ENCODE measurements at places on chromosomes 6 and 20.

- no peak for DNase-seq
Measured at GRCh38 chr6:166474721-166475565, 92.2 kb upstream of the MPC1 start.

GRCh38 chr6:1027109-1027794, 284.6 kb upstream of the FOXQ1 start:
- peak; percentile 65 for DNase-seq

GRCh38 chr20:38805502-38805957, at the start of gene PPP1R16B:
Gene PPP1R16B, plus strand, starts transcription at chr20:38805697. Its CDS starts 30,229 bp downstream, at chr20:38835926.
- DNase-seq, result peak; percentile 53

GRCh38 chr6:31575335-31575901, at the start of gene TNF:
Gene TNF, plus strand, starts transcription at chr6:31575565. Its CDS starts 177 bp downstream, at chr6:31575742.
- peak; percentile 63 for DNase-seq

GRCh38 chr20:48384147-48384818, 443.5 kb downstream of the PREX1 start:
- DNase-seq, result peak; percentile 9

GRCh38 chr6:83781506-83781905, 71.7 kb upstream of the RIPPLY2 start:
- no peak for DNase-seq

- DNase-seq, result peak; percentile 21
Measured at GRCh38 chr6:152089992-152090391, 282.5 kb downstream of the ESR1 start.

GRCh38 chr6:167759206-167759605, 67.5 kb upstream of the AFDN start:
- DNase-seq, result no peak

- DNase-seq, result no peak
Measured at GRCh38 chr6:105787747-105788146, 298.4 kb upstream of the PRDM1 start.

DNA sequence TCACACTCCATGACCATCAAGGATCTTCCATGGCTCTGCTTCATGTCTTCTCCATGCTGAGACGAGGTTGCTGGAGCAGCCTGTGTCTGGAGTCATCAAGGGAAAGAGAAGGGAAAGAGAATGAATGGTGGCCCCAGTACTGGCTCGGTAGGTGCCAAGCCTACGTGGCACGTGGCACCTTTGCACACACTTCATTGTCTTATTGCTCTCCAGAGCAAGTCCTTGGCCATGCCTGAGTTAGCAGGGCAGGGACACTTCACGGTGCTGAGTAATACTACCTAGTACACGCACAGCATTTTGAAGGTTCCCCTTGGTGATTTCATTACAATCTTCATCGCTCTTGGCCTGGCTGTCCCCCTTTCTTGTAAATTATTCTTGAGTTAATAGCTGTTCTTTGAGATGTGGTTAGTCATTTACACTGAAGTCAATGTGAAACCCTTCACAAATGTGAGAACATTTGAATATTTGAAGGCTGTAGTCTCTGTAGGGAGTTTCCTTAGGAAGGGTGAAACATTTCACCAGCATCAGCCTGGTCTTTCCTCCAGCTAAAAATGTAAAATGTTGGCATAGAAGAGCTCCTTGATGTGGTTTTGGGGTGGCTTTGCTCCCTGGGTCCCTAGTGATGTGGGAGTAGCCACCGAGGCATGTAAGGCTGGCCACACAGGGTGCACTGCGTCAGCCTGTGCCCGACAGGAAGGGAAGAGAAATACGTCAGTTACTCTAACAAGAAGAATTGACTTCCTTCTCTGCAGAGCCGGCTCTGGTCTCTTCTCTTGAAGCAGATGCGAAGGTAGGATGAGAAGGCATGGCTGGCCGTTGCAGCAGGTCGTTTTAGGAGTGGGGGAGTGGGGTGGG, at the start of gene SYTL3:
Gene SYTL3 (plus strand): TSS at position 766 of the 855 bp plus-strand sequence. CDS start 13,215 bp downstream, outside the sequence.
- peak; percentile 82 for DNase-seq

- DNase-seq, result peak; percentile 9
Measured at GRCh38 chr6:89217299-89217910, at the start of gene GABRR1. Gene GABRR1, minus strand, starts transcription at chr6:89217358. Its CDS starts 36 bp downstream, at chr6:89217322.

DNA sequence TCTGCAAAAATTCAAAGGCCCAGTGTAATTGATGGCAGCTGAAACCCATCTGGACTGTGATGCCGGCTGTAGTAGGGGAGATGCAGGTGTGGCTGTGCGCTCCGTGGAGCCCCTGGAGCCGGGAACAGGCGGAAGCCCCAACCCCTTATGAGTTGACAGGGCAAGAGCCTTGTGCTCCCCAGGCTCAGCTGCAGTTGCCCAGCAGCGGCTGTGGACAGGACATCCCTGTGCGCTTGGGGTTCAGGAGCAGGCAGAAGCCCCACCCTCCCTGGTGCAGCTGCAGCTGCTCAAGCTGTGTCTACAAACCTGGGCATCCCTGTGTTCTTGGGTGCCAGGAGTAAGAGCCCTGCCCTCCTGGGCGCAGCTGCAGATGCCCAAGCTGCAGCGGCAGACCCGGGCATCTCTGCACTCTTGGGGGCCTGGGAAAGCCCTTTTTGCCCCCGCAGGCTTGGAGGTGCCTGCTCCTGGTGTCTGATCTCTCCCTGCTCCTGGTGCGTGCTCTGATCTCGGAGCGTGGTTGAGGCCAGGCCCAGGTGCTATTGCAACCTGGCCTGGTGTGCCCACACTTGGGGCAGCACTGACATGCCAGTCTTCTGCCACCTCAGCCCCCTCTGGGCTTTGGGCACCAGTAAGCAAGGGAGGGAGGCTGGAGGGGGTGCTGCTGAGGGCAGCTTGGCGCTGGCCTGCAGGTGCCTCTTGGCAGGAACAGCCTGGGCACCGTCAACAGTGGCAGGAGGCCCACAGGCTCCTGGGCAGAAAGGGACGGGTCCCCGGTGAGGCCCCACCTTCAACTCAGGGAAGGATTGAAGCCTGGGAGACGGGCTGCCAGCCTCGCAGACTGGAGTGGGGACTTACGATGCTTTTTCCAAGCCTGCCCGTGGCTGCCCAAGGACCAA, 30.3 kb downstream of the OR2J2 start:
- no peak for DNase-seq

DNA sequence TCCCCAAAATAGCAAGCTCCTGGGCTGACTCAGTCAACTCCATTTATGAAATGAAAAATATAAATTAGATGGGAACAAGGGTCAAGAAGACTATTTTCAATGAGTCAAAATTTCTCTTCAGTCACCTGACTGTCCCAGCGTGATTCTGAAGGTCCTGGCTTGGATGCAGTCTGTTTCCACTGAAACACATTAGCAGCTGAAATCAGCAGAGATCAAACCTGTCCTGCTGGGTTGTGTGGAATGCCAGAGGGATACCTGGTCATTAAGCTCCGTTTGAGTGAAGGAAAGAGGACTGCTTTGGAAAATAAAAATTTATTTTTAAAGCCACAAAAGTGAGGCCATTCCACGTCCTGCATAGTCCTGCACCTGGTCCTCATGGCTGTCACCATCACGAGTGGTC, 37.4 kb downstream of the PXDC1 start:
- no peak for DNase-seq

- DNase-seq, result peak; percentile 47
Measured at GRCh38 chr6:2748183-2748582, 2.5 kb downstream of the MYLK4 start.

DNA sequence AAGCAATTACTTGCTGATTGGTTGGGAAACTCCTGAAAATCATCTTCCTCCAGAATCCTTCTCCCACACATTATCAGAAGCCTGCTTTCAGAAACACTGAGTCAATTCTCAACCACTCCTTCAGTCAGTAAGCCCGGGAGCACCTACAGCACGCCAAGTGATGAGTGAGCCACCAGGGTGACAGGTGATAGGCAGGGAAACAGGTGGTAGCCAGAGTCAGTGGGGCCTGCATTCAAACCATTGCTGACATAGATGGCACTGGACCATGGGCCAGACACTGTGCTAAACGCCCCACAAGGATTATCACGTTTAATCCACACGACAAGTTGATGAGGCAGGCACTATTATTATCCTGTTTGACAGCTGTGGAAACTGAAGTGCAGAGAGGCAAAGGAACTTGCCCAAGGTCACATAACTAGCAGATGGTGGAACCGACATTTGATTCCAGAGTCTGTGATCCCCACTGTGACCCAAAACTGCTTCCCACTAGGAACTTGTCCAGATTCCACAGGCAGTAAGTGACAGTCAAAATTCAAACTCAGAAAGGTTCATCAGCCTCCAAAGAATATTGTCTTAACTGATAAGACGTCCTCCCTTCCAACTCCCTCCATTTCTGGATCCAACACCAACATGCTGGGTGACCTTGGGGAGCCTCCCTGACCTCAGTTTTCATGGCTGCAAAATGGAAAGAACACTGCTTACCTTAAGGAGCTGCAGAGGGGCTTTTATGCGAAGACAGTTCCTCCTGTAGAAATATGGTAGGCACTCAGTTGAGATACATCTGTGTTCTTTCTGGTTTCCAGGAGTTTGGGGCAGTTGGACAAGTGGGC, 23.9 kb upstream of the TOP1 start:
- DNase-seq, result peak; percentile 45

- no peak for DNase-seq
Measured at GRCh38 chr6:130934848-130935585, 107.8 kb downstream of the SMLR1 start.

GRCh38 chr20:62148908-62149314, 5.3 kb downstream of the SS18L1 start:
- no peak for DNase-seq

- DNase-seq, result no peak
Measured at GRCh38 chr20:24502661-24503060, 33.2 kb downstream of the SYNDIG1 start.

GRCh38 chr6:68343901-68344300, 291.2 kb upstream of the ADGRB3 start:
- no peak for DNase-seq

GRCh38 chr20:51426718-51427650, 115.5 kb downstream of the NFATC2 start:
- no peak for DNase-seq

- no peak for DNase-seq
Measured at GRCh38 chr20:57460781-57461465, 64.0 kb downstream of the CTCFL start.

GRCh38 chr6:11230158-11231107, 2.0 kb downstream of the NEDD9 start:
- DNase-seq, result no peak

GRCh38 chr6:20317430-20317829, 84.2 kb upstream of the E2F3 start:
- DNase-seq, result no peak

DNA sequence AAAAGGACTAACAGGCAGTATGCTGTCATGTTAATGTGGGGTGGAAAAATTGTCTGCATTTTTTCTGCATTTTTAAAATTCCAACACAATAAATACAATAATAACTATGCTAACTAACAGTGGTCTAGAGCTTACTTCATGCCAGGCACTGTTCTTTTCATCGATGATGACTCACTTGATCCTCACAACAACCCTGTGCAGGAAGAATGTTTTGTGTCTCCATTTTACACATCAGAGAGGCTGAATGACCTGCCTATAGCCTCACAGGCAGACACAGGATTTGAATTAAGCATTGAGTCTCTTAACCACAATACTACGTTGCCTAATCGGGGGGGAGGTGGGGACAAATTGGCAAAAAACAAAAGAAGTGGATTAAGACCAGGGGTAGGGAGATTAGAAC, 26.9 kb upstream of the FANCE start:
- no peak for DNase-seq

DNA sequence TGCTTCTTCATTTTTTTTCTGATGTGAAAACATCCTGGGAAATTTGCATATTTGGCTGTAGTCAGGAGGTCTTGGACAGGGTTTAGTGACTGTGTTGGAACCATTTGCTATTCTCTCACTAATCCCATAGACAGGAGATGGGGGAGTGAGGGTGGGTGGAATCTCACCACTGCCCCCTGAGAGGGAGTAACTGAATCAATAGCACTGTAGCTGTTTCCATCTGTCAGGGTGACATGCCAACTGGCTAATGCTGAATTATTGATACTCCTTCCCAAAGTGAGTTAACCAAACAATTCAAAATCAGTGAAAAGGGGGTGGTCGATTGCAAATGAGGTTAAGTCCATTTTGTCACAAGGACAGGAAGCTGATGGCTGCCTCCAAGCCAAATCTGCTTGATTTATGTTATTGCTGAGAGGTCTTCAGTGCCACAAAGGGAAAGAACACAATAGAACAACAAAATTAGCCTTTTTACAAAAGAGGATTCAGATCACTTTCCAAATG, 55.1 kb upstream of the B3GAT2 start:
- no peak for DNase-seq

DNA sequence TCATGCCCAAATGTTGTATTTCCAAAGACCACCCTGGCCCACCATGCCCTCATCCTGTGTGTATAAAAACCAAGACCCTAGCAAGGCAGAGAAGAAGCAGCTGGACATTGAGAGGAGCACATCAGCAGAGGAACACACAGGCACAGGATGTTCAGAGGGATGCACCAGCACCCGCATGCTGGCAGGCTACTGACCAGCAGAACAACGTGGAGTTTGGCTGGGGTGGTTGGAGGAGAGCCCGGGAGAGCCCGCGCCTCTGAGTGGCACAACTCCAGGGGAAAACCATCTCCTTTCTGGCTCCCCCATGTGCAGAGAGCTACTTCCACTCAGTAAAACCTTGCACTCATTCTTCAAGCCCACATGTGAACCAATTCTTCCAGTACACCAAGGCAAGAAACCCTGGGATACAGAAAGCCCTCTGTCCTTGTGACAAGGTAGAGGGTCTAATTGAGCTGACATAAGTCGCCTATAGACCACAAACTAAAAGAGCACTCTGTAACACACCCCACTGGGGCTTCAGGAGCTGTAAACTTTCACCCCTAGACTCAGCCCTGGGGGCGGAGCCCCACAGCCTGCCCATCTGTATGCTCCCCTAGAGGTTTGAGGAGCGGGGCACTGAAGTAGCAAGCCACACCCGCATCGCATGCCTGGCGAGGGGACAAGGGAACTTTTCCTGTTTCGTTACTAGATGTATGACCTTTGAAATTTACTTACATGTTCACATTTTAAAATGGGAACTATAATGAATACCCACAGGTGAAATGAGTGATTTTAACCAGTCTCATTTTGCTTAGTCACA, 831.5 kb upstream of the CITED2 start:
- DNase-seq, result no peak

DNA sequence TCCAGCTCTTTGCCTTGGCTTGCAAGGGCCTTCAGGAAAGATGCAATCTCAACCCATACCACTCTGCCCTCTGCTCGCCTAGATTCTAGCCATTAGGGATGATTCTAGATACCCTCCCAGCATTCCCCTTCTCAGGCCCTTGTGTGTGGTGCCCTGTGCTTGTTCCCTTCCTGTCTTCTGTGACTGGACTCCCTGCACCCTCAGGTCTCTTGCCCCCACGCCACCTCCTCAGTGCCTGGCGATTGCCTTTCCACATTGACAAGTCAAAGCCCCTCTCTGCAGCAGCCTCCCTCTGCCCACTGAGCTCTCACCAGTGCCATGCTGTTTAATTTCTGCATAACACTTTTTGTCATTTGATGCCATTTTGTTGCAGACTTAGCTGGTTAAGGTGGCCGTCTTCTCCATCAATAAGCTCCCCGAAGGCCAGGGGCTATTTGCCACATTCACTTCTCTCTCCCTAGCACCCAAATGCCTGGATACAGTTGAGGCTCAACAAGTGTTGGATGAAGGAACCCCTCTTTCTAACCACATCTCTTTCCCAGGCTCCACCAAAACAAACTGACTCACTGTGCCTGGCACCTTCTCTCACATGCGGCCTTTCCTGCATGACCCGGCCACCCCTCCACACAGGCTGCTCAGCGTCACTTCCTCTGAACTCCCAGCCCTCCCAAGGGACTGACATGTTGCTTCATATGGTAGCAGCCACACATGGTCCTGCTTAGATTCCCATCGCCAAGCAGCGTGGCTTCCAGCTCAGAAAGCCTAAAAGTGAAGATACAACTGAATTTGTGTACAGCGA, 4.6 kb upstream of the TXNDC5 start:
- peak; percentile 82 for DNase-seq

- DNase-seq, result no peak
Measured at GRCh38 chr6:149084026-149084425, 233.5 kb upstream of the TAB2 start.
